ENCODE measurements at places on chromosomes 12 and 14.

DNA sequence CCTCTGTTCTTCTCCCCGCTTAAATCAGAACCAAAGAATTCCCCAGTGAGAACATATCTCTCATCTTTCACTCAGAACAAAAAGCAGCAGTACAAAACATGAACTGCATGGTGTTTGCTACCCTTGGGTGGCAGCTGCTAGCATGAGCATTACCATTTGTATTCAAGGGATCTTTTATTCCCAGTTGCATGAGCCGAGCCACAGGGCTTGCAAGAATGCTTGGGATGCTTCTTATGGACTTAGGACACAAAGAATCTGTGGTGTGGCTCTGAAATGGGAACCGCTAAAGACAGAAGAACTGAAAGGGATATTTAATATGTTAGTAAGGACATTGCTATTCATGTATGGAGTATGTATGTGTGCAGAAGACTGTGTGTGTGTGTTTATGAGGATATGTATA is 190.6 kb downstream of the TMX1 start:
- DNase-seq = no peak

GRCh38 chr12:12600659-12601058 is 11.0 kb upstream of the CREBL2 start:
- DNase-seq = no peak

- no peak for DNase-seq
Measured at GRCh38 chr14:75297411-75298040, 18.9 kb downstream of the FOS start.

GRCh38 chr12:69906411-69907216 is 81.6 kb downstream of the MYRFL start:
- DNase-seq = no peak

GRCh38 chr14:31977001-31977556 is 100.0 kb upstream of the ARHGAP5 start:
- DNase-seq = no peak

DNA sequence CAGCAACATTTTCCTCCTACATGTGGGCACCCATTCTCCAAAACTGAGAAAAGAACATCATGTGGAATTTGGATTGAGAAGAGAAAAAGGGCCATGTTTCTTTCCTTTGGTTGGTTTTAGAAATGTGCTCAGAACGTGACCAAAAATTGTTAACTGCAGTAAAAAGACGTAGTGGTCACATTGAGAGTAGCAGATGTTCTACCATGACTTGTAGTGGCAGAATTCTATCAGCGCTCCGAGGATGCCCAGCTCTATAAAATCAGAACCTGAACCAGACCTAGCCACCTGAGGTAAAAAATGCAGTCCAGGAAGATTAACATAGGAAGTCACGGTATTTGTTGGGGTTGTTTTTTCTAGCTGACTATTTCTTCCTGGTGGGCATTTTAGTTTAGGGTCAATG is 101.8 kb upstream of the TMEM233 start:
- no peak for DNase-seq

DNA sequence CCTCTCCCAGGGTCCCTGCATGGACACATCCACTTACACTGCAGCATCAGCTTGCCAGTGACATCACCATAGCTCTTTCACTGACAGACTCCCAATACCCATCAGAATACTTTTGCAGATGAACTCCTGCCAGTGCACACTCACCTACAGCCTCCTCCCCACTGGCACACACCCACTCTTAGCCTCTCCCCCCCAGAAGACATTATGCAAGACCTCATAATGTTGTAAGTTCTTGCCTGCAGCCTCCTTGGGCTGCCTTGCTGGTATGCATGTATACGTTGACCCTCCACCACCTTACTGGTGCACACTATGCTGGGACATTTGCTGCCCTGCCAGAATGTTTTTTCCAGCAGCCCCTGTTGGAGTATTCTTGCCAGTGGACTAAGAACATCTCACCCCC is 324.2 kb downstream of the AEBP2 start:
- DNase-seq = no peak

DNA sequence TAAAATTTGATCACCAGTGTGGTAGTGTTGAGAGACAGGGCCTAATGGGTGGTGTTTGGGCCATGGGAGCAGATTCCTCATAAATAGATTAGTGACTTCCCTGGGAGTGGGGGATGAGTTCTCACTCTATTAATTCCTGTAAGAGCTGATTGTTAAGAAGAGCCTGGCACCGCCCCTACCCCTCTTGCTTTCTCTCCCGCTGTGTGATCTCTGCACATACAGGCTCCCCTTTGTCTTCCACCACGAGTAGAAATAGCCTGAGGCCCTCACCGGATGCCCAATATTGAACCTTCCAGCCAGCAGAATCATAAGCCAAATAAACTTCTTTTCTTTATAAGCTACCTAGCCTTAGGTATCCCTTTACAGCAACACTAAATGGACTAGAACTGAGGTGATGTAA is 31.9 kb upstream of the CAND1 start:
- DNase-seq = no peak

DNA sequence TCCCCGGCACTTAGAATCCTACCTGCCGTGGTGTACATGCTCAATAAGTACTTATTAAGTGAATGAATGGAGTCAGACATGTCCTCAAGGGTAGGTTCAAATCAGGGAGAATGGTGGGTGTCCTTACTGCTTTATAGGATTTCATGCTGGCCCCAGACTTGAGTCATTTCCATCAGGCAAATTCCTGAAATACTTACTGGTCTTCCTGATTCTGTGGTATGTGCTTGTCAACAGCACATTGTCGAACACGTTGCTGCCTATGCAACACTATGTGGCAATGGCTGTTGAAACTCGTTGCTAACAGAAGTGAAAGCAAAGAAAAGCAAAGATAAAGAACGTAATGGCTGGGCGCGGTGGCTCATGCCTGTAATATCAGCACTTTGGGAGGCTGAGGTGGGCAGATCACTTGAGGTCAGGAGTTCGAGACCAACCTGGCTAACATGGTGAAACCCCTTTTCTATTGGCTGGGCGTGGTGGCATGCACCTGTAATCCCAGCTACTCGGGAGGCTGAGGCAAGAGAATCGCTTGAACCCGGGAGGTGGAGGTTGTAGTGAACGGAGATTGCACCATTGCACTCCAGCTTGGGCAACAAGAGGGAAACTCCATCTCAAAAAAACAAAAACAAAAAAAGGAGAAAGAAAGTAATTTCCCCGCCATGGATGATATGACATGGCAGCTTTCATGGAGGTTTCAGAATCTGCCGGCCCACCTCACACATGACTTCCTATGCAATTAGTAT is 214.9 kb downstream of the ZFP36L1 start:
- DNase-seq = no peak

GRCh38 chr12:103665971-103666370 is 78.9 kb downstream of the STAB2 start:
- DNase-seq = no peak

DNA sequence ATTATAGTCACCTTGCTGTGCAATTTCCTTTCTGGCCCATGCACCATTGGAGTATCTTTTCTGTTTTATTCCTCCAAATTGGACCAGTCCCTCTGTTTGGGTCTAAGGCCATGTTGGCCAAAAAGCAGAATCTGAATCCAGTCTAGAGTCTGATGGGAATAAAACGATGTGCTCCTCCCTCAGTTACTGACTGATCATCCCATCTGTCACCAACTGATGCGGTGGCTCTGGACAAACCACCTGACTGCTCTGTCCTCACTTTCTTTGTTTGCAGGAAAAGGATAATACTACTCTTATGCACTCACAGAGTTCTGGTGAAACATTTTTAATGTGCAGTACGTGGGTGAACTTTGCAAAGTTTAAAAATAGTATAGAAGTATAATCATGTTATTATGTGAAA is 120.2 kb upstream of the HIF1A start:
- DNase-seq = no peak

DNA sequence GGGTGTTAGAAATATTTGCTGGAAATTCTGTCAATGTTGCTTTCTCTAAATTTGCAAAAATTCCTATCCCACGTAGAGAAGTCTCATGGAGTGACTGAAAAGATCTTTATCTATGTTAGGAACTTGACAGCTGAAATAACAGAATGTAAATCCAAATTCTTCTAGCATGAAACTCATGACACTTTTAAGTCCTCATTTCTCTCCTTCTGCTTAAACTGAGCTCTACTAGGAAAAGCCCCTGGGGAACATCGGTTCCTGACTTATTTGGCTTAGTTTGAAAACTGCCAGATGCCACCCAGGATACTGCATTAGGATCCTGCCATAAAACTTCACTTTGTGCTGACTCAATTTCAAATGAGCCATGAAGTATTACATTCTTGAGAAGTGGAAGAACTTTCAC is 426.0 kb downstream of the GALC start:
- no peak for DNase-seq

GRCh38 chr12:19227880-19228210 is 98.3 kb downstream of the PLEKHA5 start:
- DNase-seq = no peak

GRCh38 chr12:4526923-4527546 is 11.7 kb upstream of the RAD51AP1 start:
- DNase-seq = peak; percentile 2

DNA sequence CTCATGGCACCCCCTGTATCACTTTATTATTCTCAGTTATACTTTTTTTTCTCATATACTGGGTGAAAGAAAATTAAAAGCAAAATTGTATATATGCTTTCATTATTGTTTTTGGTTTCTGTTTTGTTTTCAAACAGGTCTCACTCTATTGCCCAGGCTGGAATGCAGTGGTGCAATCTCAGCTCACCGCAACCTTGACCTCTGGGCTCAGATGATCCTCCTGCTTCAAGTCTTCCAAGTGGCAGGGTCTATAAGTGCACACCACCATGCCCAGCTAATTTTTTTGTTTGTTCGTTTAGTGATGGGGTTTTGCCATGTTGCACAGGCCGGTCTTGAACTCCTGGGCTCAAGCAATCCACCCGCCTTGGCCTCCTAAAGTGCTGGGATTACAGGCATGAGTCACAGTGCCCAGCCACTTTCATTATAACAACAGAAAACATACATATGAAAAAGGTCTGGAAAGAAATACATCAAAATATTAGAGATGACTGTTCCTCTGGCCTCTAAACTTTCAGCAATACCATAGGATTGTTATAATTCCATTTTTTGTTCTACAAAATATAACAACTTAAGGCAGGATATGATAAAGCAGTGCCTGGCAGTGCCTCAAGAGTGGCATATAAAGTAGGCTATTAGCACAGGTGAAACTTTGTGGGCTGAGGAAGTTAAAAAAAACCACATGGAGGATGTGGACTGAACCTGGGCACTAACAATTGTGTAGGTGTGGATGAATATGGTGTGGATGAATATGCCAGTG is 5.8 kb upstream of the NTN4 start:
- DNase-seq = no peak

- no peak for DNase-seq
Measured at GRCh38 chr12:121713793-121714192, 1.2 kb downstream of the TMEM120B start.

- DNase-seq = no peak
Measured at GRCh38 chr12:13124656-13125505, 21.4 kb upstream of the GSG1 start.

DNA sequence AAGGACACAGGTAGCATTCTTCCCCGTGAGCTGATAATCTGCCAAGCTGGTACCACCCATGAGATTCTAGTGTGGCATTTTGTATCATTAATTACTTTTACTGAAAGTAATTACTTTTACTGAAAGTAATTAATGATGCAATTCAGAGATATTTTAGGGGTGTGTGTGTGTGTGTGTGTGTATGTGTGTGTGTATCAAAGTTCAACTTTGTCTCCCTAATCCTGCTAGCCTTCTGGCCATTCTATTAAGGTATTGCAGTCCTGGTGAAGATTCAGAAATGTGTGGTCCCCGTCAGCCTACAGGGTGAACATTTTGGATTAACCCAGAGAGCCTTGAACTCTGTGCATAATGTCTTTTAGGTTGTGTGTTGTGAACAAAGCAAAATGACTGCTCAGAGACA is 310.8 kb downstream of the ZFP36L1 start:
- no peak for DNase-seq

- peak; percentile 11 for DNase-seq
Measured at GRCh38 chr12:26614011-26614616, 218.9 kb downstream of the ITPR2 start.
